CD4-positive, alpha-beta T cell treated with Interleukin-15 for 1 hour (primary cell): ENCODE measurements at places on chromosomes 5 and 9.

GRCh38 chr9:136519263-136520052 lies 26.4 kb downstream of the NOTCH1 start:
- no peak for DNase-seq

DNA sequence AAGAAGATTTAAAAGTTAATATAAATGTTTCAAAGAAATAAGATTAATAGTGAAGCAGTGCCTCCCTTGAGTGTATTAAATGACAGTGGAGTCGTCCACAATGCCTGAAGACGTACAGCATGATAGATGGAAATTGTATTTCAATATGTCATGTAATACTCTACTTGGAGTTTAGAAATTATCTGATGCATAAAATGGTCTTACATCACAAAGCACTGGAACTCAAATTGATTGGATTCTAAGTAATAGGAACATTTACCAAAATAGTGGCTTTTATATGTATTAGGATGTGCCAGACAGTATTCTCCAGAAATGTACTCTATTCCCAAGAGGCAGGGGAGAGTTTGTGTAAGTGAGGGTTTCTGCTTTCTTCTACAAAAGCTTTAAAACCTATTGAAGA lies 49.4 kb downstream of the CDH10 start:
- DNase-seq = no peak

GRCh38 chr5:106172681-106173532 lies 1497.8 kb downstream of the EFNA5 start:
- DNase-seq = no peak

- DNase-seq = peak; percentile 50
Measured at GRCh38 chr5:134540747-134541733, 15.6 kb downstream of the JADE2 start.

DNA sequence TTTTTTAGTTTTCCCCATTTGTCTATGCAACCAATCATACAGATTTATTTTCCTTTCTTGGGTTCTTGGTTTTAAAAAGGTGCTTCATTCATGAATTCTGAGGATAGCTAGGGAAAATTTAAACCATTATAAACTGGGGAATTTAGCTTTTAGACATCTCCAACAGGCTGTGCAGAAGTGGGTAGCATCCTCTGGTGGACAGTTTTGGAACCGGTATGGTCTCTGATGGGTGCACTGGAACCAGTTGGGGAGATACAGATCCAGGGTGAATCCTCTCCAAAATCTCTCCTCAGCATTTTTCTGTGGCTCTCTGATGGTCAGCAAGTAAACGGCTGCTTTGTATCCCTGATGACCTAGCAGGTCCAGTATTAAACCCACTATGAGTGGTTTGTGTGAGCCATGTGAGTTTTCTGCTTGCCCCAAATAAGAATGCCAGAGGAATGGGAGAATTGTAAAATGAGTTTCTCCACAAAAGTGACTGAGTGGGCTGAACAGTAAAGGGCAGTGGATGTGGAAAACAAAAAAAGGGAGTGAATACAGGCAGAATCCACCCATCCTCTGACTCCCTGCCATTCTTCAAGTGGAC lies 9.1 kb upstream of the DNAJC25 start:
- DNase-seq = no peak

DNA sequence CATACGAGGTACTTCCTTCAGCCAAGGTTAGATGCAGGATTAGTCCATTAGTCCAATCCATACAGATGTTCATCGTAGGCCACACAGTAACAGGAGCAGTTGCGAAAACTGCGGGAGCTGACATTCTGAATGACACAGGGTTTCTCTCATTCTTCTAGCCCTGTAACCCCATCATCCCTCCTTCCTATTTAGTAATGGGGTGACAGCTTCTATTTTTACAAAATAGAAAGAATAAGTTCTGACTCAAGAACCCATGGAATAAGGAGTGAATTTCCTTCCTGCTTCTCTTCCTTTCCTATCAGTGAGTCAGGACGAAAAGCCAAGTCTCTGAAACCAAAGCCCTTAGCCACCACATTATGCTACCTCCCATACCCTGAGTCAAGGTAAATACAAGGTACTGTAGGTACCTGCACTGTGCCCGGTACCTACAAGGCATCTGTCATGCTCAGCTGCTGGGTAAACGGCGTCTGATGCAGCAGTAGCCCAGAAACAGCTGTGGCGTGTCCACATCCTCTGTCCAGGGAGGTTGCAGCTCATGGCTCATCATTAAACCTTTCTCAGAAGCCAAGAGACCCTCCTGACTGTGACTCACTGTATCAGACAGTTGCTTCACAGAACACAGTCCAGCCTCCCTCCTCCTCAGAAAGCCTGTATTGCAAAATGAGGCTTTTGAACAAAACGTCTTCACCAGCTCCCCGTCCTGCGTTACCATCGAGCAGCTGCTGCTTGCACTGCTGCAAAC lies 84.2 kb downstream of the ESM1 start:
- no peak for DNase-seq

- no peak for DNase-seq
Measured at GRCh38 chr9:114317665-114318357, 5.1 kb upstream of the ORM1 start.

- DNase-seq = peak; percentile 98
Measured at GRCh38 chr9:34376596-34377403, at the start of gene MYORG. MYORG (minus strand) TSS chr9:34376898; CDS start chr9:34372943, 3,955 bp downstream.

GRCh38 chr5:66843065-66843464 lies 246.9 kb downstream of the MAST4 start:
- DNase-seq = no peak
